AG08395 (cell line): ENCODE measurements at places on chromosomes 4 and X.

DNA sequence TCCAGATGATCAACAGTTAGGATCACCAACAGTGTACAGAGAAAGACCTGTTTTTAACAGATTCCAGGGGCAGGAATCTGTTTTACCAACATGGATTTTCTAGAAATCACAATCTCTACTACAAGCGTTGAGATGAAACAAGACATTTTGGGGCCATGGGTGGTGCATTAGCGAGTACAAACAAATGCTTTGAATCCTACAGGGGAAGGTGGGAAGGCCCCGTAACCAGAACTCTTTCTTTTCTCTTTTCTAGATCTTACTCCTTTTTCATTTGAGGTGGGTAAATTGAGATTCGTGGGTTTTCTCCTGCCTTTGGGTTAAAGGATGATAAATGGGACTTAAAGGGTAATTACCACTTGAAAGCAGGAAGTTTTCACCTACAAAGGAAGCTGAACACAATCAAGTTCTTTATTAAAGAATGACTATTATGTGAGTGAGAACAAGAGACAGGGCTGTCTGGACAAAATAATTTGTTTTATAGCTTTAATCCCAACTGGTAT, 189.9 kb upstream of the ANXA3 start:
- no peak for DNase-seq

DNA sequence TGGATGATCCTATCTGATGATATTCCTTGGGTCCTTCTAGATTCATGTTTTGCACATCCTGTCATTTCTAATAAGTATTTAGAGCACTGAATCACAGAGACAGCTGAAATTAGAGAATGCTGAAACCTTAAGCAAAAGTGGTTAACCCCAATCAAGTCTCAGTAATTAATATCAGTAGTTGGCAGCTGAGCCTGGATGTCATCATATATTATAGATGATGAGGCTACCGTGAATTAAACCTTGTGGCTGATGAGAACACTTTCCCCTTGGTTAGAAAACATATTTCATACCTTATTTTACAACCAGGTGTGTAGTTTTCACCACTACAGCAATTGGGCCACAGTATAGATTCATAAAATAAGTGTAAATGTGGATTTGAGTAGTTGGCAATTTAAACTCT, 499.0 kb downstream of the PDGFC start:
- DNase-seq, result no peak

DNA sequence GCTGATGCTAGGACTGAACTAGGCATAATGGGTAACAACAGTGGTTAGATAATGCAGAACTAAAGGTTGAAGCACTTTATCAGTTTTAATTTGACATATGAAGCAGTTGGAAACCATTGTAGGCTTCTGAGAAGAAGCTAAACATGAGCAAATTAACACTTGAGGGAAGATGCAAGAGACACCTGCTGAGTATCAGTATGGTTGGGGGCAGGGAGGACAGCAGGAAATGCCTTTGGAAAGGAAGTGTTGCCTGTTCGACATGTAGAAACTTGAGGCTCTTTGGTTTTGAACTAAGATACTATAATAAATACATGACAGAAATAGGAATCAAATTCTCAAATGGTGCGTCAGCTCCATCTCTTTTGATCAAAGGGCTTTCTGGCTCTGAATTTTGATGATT, 115.6 kb downstream of the FHIP1A start:
- DNase-seq, result no peak

GRCh38 chrX:9707306-9708033, 58.2 kb downstream of the GPR143 start:
- peak; percentile 21 for DNase-seq

- DNase-seq, result no peak
These were observed 1787.4 kb upstream of the ADGRL3 start for GRCh38 chr4:59412739-59413138.

DNA sequence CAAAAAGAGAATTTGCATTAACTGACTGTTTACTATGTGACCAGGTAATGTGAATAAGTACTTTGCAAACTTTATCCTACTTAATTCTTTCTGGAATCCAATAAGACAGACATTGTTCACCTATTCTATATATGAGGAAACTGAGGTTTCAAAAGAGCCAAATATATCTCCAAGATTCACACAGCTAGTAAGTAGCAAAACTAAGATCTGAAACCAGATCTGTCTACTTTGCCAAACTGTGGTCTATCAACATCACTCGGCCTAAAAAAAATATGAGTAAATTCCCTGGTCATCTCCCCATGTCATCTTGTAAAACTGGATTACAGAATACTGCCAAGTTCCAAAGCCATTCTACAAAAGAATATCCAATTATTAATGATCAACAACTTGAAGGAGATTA, 52.8 kb downstream of the ANAPC10 start:
- DNase-seq, result no peak

DNA sequence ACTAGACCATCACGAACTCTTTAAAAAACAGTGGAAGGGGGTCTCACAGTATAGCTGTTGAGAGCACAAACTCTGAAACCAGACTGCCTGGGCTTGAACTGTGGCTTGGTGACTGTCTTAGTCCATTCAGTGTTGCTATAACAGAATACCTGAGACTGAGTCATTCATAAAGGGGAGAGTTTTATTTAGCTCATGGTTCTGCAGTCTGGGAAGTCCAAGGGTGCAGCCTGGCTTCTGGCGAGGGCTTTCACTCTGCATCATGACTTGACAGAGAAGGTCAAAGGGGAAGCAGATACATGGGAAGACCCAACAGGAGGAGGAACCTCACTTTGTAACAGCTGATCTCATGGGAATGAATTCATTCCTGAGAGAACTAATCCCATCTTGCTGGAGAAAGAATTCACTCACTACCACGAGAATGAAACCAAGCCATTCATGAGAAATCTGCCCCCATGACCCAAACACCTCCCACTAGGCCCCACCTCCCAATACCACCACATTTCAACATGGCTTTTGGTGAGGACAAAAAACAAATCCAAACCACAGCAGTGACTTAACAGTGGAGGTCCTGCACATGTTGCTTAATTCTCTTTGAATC, 116.7 kb upstream of the STOX2 start:
- DNase-seq, result no peak

DNA sequence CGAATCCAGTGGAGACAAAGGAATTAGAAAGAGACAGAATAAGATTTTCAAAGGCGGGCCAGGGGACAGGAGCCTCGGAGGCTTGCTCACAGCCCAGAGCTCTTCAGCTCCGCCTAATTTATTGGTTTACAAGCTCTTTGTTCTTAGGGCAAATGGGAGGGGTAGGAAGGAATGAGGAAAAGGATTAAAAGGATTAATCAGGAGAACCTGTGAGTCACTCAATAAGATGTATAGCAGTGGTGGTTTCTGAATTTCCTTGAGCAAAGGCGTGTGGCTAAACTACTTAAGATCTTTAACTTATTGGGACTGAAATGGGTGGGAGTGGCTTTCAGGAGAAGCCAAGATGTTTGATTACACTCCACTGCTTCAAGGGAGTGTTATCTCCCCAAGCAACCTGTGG, 456.0 kb upstream of the SPANXN1 start:
- DNase-seq, result no peak

GRCh38 chr4:14289708-14290107, 662.2 kb upstream of the BOD1L1 start:
- DNase-seq, result no peak

DNA sequence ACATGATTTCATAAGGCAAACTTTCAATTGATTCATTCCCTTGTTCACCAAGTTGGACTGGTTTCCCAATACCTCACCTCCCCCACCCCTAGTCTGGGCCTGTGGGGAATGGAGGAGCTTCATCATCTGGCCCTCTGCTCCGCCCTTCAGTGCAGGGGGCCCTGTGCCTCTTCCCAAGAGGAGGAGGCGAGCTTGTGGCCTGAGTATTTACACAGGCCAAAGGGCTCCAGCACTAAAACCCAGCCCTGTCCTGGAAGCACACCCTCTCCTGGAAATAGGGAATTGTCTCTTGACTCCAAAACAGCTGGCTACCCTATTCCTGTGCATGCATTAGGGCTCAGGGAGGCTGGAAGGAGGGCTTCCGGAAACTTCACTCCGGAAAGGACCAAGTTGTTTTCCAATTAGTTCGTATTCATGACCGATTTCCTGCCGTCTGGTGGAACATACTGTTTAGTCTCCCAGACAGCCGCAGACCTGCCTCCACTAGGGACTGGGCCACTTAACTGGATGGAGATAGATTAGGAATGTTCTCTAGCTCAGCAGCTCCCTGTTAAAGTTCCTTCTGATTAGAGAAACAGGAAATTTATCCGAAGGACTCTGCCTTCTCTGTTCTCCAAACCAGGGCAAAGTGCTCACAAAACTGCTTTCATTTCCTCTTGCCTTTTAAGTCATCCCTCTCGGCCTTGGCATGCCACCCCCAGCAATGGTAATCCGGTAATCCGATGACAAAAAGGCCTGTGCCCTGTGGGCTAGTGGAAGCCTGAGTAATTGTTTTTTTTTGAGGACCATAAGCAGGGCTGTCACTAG, 5.8 kb downstream of the SRPX2 start:
- DNase-seq, result peak; percentile 80

- no peak for DNase-seq
These were observed 123.2 kb downstream of the RPS6KA6 start for GRCh38 chrX:84064814-84065213.

DNA sequence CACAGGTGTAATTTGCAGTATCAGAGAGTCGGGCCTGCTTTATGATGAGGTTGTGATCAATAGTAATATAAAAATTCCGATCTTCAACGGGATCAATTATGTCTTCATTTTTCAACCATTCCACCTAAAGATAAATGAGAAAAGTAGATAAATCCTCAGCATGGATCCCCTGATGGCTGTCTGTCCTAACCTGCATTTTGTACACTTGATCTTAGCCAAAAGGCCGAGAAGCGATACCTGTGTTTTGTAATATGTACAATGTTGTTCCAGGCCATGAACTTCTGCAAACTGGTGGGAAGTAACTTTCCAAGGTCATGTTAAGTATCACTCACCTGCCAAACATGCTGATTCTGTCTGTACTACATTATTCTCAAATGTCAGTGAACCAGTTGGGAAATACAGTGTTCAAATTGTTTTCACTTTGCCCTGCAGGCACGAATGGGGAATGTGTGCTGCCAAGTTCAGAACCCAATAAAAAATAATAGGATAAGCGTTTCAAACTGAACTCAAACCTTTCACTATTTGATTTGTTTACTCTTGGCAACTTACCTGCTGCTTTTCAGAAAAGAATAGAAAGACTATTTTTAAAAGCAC, 298.1 kb downstream of the UNC5C start:
- no peak for DNase-seq

- no peak for DNase-seq
These were observed 57.0 kb downstream of the DCLK2 start for GRCh38 chr4:150135134-150135772.

DNA sequence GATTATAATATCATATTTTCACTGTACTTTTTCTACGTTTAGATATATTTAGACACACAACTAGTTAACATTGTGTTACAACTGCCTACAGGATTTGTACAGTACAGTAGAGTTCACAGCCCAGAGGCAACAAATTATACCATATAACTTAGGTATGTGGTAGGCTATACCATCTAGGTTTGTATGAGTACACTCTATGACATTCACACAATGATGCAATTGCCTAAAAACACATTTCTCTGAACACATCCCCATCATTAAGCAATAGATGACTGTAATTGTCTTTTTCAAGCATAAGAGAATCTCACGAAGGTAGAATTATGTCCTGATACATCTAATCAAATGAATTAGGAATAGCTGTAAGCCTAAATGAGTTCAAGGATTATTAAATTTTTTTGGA, 12.3 kb upstream of the TIGD2 start:
- DNase-seq, result no peak

DNA sequence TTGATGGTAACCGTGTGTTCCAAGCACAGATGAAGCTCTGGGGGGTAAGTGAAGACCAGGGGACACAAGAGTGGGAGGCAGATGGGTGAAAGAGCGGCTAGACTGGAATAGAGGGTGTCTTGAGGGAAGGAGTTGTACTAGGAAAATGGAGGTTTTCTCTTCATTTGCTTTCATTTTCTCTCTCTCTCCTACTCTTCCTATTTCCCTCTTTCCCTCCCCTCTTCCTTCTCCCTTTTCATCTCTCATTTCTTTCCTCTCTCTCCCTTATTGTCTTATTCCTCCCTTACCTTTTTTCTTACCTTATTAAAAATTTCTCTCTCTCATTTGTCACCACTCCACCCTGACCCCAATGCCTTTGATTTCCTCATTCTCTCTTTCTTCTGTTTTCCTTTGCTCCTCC, 3.0 kb downstream of the ITGB1BP2 start:
- DNase-seq, result no peak

DNA sequence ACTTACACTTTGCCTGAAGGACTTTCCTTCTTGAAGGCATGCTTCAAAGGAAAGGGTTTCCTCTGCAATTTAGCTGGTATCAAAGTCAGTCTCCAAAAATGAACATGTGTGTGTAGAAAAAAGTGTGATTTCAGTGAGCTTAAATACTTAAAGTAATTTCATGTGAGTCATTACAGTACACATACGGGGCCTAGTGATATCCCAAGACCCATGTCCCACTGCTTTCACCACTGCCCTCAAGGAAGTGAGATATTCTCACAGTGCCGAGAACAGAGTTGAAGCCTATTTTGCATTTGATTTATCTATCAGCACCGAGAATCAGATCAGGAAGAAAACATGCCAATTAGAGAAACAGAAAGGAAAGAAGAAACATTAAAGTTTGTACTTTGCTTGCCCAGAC, 61.0 kb downstream of the CHST7 start:
- no peak for DNase-seq

- no peak for DNase-seq
These were observed 431.2 kb downstream of the GASK1B start for GRCh38 chr4:157741642-157742041.

- no peak for DNase-seq
These were observed 30.2 kb upstream of the CCNG2 start for GRCh38 chr4:77126809-77127208.

GRCh38 chr4:21645776-21646175, 302.8 kb downstream of the KCNIP4 start:
- no peak for DNase-seq

DNA sequence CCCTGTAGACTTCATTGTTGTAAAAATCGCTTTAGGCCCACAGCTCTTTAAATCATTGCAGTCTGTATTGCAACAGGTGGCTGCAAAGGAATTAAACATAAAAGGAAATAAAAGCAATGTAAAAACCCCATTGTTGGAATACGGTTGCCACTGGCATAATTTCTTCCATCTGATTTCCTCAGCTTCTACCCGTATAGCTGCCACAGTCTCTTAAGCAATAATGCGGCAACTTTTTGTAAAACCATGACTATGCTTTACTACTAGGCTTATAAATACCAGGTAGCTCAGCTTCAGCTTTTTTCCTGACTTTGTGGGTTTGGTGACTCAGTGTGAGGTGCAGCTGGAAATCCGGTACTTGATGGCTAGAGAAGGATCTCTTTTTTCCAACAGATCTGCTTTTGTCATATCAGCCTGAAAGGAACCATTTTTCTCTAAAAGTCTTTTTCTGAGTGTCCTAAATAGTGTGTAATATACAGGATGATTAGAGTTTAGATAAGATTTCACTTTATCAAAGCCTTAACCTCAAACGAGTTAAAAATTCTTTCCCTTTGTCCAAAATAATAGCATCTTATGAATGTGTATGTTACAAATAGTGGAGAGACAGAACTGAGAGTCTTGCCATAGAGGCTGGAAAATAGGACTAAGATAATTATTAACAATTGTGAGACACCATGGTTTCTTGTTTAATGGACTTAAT, 268.0 kb downstream of the ADGRL3 start:
- DNase-seq, result no peak

- DNase-seq, result no peak
These were observed 24.8 kb downstream of the L1CAM start for GRCh38 chrX:153861151-153861550.
